Activated CD8-positive, alpha-beta T cell treated with anti-CD3 and anti-CD28 coated beads, Interleukin-2, amount 10 ng/mL, durations not matched to agents 7 days and 5 days (primary cell): ENCODE measurements at places on chromosomes 2 and 18. TPM values are rescaled to one million over a fixed set of nuclear protein-coding genes. Genes with fewer than 3 reads are reported as not detected.
A peak's percentile ranks its signal among the peaks of the same experiment; 100 is the strongest.

GRCh38 chr2:83971547-83971946 is 487.5 kb downstream of the SUCLG1 start:
- no peak for DNase-seq
- H3K27me3 ChIP-seq: no peaks in the 10 kb centered on the region
- H3K27ac ChIP-seq: no peak overlapping the region
- no peaks in the 10 kb centered on the region for H3K36me3 ChIP-seq
- no peaks in the 10 kb centered on the region for H3K4me1 ChIP-seq
- H3K4me3 ChIP-seq: no peak overlapping the region

DNA sequence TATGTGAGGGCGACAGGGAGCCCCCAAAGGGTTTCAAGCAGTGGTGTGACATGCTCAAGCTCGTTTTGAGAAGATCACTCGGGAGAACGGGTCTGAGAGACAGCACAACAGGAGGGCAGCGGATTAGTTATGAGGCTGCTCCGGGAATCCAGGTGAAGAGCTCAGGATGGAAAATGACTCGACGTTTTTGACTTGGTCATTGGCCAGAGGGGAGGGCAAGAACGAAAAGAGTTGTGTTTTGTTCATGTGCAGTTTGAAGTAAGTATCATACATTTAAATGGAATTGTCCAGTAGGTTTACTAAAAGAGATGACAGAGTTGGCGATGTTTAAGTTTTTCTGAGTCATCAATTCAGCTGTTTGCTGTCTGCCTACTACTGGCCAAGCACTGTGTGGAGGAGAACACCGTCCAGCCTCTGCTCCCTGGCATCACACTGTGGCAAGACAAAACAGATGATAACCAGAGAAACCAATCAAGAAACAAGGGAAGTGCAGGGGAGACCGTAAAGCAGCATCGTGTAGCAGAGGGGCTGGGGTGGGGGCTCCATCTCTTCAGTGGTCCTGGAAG is 25.3 kb upstream of the ANXA4 start:
- no peak for DNase-seq
- H3K4me1 ChIP-seq: peaks cover 7% of the 10 kb centered on the region
- no peak overlapping the region for H3K27ac ChIP-seq
- H3K36me3 ChIP-seq: no peaks in the 10 kb centered on the region
- no peak overlapping the region for H3K4me3 ChIP-seq

DNA sequence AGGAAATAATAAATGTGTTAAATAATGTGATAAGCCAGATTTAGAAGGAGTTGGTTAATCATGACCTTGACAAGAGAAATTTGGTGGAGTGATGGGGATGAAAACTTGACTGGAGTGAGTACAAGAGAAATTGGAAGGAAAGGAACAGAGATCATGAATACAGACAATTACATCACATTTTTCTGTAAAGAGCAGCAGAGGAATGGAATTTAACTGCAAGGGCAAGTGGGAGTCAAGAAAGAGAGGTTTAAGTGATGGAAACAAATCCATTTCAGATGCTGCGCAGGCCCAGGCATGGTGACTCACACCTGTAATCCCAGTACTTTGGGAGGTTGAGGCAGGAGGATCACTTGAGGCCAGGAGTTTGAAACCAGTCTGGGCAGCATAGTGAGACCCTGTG is 46.7 kb downstream of the ICA1L start:
- H3K4me1 ChIP-seq: no peaks in the 10 kb centered on the region
- no peak overlapping the region for H3K27ac ChIP-seq
- no peaks in the 10 kb centered on the region for H3K36me3 ChIP-seq
- no peak overlapping the region for H3K4me3 ChIP-seq

GRCh38 chr2:137927846-137928245 is 36.4 kb upstream of the HNMT start:
- no peak overlapping the region for H3K4me3 ChIP-seq
- no peak overlapping the region for H3K27ac ChIP-seq
- no peak for DNase-seq
- no peaks in the 10 kb centered on the region for H3K36me3 ChIP-seq
- H3K4me1 ChIP-seq: no peaks in the 10 kb centered on the region

- H3K4me3 ChIP-seq: peak overlapping the region; percentile 59
- peak; percentile 68 for DNase-seq
- no peak overlapping the region for H3K27ac ChIP-seq
Measured at GRCh38 chr2:216694082-216694825, 1.1 kb downstream of the IGFBP5 start.

GRCh38 chr2:29290293-29291047 is 175.3 kb downstream of the CLIP4 start:
- no peak for DNase-seq
- no peaks in the 10 kb centered on the region for H3K36me3 ChIP-seq
- H3K27me3 ChIP-seq: peaks cover 3% of the 10 kb centered on the region
- no peak overlapping the region for H3K27ac ChIP-seq

DNA sequence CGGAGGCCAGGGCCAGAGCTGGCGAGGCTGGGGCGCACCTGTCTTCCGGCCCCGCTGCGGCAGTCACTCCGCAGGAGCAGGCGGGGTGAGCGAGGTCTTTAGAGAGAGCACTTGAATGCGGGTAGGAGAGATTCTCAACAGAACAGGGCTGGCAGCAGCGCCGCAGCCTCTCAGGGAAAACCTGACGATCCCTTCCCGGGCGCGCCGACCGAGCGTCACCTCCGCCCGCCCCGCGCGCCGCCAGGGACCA is 526 bp downstream of the PRKRA start:
- DNase-seq: peak; percentile 79
- peak overlapping the region; percentile 93 for H3K27ac ChIP-seq

CHRNG gene
- total RNA-seq: not detected

DNA sequence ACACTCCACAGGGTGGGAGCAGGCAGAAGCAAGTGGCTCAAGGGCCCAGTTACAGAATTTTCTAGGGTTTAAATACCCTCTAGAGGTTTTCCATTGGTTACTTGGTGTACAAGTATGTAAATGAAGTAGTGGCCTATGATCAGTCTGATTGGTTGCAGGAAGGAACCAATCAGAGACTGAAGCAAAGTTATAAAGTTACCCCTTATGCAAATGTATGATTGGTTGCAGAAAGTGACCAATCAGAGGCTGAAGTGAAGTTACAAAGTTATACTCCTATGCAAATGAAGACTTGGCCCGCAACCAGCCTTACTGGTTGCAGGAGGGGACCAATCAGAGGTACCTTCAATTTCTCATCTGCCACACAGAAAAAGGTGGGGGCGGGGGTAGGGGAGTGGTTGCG is 154.6 kb downstream of the INO80D start:
- no peak overlapping the region for H3K27ac ChIP-seq
- H3K27me3 ChIP-seq: peaks cover 16% of the 10 kb centered on the region
- no peak for DNase-seq

DNA sequence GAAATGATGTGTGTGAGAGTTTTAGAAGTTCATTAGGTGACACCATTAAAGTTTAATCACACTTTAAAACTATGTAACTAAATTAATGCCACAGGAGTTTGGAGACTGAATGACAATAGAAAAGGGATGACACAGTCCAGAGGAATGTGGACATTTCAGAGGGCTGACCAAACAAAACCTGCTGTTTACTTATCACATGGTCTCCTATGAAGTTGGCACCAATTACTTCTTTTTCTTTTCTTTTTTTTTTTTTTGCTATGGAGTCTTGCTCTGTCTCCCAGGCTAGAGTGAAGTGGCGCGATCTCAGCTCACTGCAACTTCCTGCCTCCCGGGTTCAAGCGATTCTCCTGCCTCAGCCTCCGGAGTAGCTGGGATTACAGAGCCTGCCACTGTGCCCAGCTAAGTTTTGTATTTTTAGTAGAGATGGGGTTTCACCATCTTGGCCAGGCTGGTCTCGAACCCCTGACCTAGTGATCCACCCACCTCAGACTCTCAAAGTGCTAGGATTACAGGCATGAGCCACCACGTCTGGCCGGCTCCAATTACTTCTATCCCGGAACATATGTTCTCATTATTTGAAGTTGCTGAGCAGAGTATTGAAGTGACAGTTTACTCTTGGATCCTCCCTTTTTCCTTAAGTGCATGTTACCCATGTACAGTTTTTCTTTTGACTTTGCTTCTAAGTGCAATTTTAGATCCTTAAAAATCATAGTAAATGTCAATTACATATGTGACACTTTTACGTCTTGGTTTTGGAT is 4.3 kb downstream of the AGPS start:
- no peaks in the 10 kb centered on the region for H3K27me3 ChIP-seq
- no peak overlapping the region for H3K27ac ChIP-seq
- peaks cover 22% of the 10 kb centered on the region for H3K36me3 ChIP-seq
- no peak for DNase-seq

LOXHD1 gene
- 0.63 TPM for total RNA-seq

DNA sequence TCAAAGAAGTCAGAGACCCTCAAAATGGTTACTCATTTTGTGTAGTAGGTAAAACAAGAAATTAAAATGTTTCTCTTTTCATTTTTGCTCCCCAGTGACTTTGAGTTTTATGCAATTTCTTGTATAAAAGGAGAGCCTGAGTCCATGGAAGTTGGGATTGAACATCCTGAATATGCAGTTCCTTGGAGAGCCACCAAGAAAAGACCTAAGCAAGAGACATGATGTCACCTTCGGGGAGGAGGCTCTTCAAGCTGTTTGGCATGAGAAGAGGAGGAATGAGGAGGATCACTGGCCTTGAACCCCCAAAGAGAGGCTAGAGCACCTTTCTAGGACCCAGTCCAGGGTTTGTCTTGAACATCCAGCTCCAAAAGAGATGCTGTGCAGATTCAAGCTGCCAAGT is 83.5 kb upstream of the STPG4 start:
- peaks cover 14% of the 10 kb centered on the region for H3K27me3 ChIP-seq
- no peaks in the 10 kb centered on the region for H3K36me3 ChIP-seq
- no peak overlapping the region for H3K4me3 ChIP-seq
- DNase-seq: no peak

- peak overlapping the region; percentile 87 for H3K4me3 ChIP-seq
- H3K27ac ChIP-seq: peak overlapping the region; percentile 87
- H3K36me3 ChIP-seq: peaks cover 24% of the 10 kb centered on the region
- H3K27me3 ChIP-seq: peaks cover 5% of the 10 kb centered on the region
- peaks cover 61% of the 10 kb centered on the region for H3K4me1 ChIP-seq
- peak; percentile 76 for DNase-seq
Measured at GRCh38 chr2:226798422-226799210, 1.0 kb downstream of the IRS1 start.

GRCh38 chr18:22349317-22349898 is 68.3 kb downstream of the CTAGE1 start:
- peaks cover 30% of the 10 kb centered on the region for H3K27me3 ChIP-seq
- H3K4me3 ChIP-seq: peak overlapping the region; percentile 66

DNA sequence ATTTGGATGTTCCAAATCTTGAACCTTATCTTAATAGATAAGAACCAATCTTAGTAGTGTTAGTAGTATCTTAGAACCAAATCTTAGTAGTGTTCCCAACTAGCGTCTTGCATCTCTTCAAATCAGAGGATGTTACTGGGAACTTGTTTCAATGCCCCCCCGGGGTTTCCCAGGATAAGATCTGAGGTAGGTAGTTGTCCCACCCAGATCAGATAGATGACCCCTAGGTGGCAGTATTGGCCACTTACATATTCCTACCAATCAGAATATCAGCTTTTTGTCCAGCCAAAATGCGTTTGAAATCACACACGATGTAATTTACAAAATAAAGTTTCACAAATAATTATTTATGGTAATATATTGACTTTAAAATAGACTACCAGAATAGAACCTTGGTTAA is 314.8 kb downstream of the MBD2 start:
- no peaks in the 10 kb centered on the region for H3K4me1 ChIP-seq
- H3K27ac ChIP-seq: no peak overlapping the region
- no peak overlapping the region for H3K4me3 ChIP-seq
- H3K36me3 ChIP-seq: no peaks in the 10 kb centered on the region

ERFE gene
- total RNA-seq: 0.50 TPM

COBLL1 gene
- total RNA-seq: not detected

- no peaks in the 10 kb centered on the region for H3K27me3 ChIP-seq
- H3K36me3 ChIP-seq: peaks cover 22% of the 10 kb centered on the region
- H3K27ac ChIP-seq: no peak overlapping the region
- no peaks in the 10 kb centered on the region for H3K4me1 ChIP-seq
- no peak for DNase-seq
Measured at GRCh38 chr2:165888171-165888570, 65.4 kb downstream of the TTC21B start.

ECEL1 gene
- not detected for total RNA-seq

UCN gene
- total RNA-seq: 2.2 TPM

DNA sequence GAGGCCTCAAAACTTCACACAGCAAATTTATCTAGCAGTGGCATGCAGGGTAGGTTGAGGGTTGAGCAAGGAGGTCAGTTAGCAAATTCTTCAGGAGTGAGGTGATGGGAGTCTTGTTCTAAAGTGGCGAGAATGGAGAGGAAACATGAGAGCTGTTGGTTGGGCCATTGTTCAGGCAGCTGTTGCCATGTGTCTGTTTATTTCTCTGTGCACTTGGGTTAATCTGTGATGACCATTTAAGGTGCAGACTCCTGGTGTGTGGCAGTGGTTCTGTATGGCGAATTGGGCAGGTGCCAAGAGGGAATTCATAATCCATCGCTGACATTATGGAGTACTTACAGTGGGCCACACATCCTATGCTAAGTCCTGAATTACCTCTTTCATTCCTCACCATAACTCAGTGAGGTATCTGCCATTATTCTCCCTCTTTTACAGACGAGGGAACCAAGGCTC is 30.4 kb downstream of the TMEM178A start:
- H3K4me3 ChIP-seq: no peak overlapping the region
- H3K27me3 ChIP-seq: peaks cover 22% of the 10 kb centered on the region
- no peaks in the 10 kb centered on the region for H3K36me3 ChIP-seq
- no peak for DNase-seq
- no peak overlapping the region for H3K27ac ChIP-seq

DNA sequence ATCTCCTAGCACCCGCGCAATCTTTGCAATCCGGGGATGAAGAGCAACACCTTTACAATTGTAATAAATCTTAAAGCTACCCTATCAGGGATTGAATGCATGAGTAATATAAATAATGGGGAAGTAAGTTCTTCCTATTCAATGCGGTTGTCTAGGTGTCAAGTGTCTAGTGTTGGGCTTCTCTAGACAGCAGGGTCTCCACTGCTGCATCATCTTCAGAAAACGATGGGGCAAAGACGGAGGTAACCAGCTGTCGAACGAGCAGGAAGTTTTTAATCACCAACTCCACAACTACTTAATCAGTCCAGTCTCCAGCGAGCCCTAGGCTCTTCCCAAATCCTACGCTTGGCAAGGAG is 573 bp downstream of the STAM2 start:
- H3K36me3 ChIP-seq: peaks cover 6% of the 10 kb centered on the region
- peak overlapping the region; percentile 100 for H3K27ac ChIP-seq
- DNase-seq: no peak
- H3K4me1 ChIP-seq: peaks cover 29% of the 10 kb centered on the region
- H3K4me3 ChIP-seq: peak overlapping the region; percentile 97

GRCh38 chr2:46650556-46651001 is 171.2 kb downstream of the TMEM247 start:
- peak; percentile 79 for DNase-seq
- no peak overlapping the region for H3K27ac ChIP-seq
- no peak overlapping the region for H3K4me3 ChIP-seq
- H3K36me3 ChIP-seq: no peaks in the 10 kb centered on the region
- H3K27me3 ChIP-seq: peaks cover 3% of the 10 kb centered on the region
